ENCODE measurements at places on chromosomes 2 and 18. TPM values are rescaled to one million over a fixed set of nuclear protein-coding genes. Genes with fewer than 3 reads are reported as not detected.

- peak; percentile 92 for DNase-seq
Observed at GRCh38 chr2:227503433-227504406, 31.8 kb downstream of the AGFG1 start.

DNA sequence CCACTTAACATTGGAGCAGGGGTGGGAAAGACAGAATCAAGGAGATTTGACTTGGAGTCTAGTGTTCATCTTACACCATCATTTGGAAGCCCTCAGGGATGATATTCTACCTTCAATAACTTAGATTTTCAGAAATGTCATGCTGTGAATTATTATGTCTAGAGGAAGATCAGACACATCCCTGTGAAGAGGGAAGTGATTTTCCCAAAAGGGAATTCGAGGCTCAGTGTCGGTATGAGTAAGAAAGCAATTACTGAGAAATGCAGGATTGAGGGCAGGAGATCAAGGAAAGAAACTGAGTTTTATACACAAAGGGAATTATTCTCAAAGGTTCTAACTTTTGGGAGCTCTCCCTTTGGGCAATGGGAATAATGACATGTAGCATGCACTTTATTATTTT, 25.6 kb upstream of the ATIC start:
- DNase-seq = no peak

DNA sequence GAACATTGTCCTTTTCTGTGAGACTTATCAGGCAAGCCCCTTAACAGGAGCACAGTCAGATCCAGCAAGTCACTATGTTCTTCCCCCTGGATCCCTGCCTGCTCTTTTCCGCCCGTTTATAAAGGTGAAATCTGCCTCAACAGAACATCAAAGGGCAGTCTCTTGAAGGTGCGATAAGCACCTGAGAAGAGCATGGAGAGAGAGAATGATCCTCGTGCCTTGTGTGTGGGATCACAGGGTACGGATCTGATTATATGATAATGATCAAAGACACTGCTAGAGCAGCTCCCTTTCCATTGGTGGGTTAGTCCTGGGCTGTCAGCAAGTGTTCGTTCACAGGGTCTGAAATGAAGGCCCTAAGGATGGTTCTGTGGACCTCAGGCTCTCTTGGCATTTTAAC, 106.4 kb downstream of the ZAP70 start:
- no peak for DNase-seq

Gene WDR43
- total RNA-seq = 42.5 TPM

Gene LONRF2
- 0.84 TPM for total RNA-seq
